ENCODE measurements at places on chromosomes 5 and 9. TPM values are rescaled to one million over a fixed set of nuclear protein-coding genes. Genes with fewer than 3 reads are reported as not detected.

The PCDHB9 gene
- 1.6 TPM for total RNA-seq

The GRIN3A gene
- not detected for total RNA-seq

- peak; percentile 84 for DNase-seq
These were observed 11.9 kb downstream of the OTULINL start for GRCh38 chr5:14593326-14594021.

GRCh38 chr5:158951436-158952247 is 148.1 kb downstream of the EBF1 start:
- no peak for DNase-seq

Measured in M059J (cell line).